ENCODE measurements at places on chromosomes 3 and 15. TPM values are rescaled to one million over a fixed set of nuclear protein-coding genes. Genes with fewer than 3 reads are reported as not detected.
A peak's percentile ranks its signal among the peaks of the same experiment; 100 is the strongest.

- H3K27ac ChIP-seq, result no peak overlapping the region
- no peaks in the 10 kb centered on the region for H3K36me3 ChIP-seq
- H3K4me1 ChIP-seq, result peaks cover 5% of the 10 kb centered on the region
- H3K4me3 ChIP-seq, result no peak overlapping the region
- DNase-seq, result no peak
Observed at GRCh38 chr3:188974856-188975599, 196.7 kb upstream of the TPRG1 start.

DNA sequence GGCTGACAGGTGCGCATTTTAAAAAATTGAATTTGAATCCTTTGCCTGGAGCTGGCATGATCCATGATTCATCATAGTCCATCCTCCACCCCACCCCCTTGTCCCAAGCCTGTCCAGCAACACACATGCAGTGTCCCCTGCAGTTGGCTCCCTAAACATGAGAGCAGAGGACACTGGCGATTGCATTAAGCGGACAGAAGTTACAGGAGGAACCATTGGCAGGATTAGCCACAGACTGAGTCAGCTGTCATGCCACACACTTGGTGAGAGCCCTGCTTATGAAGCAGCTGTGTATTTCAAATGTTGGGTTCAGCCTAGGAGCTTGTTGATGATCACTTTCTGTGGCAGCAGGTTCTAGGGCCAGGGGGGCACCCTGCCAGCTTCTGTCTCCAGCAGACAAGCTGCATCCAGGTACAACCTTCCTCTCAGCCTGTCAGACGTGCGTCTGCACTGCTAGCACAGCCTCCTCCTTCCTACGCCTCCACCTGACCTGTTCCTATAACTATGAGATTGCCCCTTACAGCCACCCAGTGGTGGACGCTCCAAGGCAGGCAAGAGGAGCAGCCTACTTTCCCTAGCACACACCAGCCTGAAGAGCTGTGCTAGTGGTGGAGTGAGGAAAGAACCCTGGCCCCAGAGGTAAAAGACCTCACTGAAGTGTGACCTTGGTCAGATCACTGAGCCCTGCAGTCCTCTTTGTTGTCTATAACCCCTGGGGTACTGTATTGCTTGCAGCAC lies 121.9 kb downstream of the SLCO3A1 start:
- no peak for DNase-seq
- peaks cover 15% of the 10 kb centered on the region for H3K4me1 ChIP-seq
- no peak overlapping the region for H3K27ac ChIP-seq
- no peak overlapping the region for H3K4me3 ChIP-seq
- H3K27me3 ChIP-seq, result no peaks in the 10 kb centered on the region

DNA sequence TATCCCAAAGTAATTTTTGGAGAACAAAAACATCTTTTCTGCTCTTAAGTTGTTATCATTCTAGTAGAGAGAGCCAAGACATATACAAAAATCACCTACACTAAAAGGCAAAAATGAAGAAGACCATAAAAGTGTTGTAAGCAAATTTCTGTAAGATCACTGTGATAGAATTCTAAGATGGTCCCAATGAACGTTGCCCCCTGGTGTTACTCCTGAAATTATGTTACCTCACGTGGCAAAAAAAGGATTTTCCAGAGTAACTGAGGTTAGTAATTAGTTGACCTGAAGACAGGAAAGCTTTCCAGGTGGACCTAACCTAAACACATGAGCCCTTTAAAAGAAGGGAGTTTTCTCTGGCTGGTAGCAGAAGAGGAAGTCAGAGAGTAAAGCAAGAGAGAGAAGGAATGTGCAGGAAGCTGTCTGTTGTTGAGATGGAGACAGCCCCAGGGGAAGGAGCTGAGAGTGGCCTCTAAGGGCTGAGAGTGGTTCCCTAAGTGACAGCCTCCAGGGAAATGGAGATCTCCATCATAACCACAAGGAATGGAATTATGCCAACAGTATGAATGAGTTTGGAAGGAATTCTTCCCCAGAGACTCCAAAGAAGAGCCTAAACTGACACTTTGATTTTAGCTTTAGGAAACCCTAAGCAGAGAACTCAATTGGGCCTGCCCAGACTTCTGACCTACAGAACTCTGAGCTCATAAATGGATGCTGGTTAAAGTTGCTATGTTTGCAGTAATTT lies 205.9 kb downstream of the CD47 start:
- H3K4me1 ChIP-seq, result no peaks in the 10 kb centered on the region
- no peak overlapping the region for H3K4me3 ChIP-seq
- H3K36me3 ChIP-seq, result no peaks in the 10 kb centered on the region
- no peak overlapping the region for H3K27ac ChIP-seq
- H3K27me3 ChIP-seq, result peaks cover 2% of the 10 kb centered on the region

GRCh38 chr15:43799945-43800285 lies at the start of gene SERINC4:
TSS of gene SERINC4 (minus strand) at chr15:43800220. CDS start at chr15:43799986, 234 bp downstream.
- peak within 1 kb of the TSS; percentile 97 for H3K4me3 ChIP-seq
- peak within 1 kb of the TSS; percentile 95 for H3K27ac ChIP-seq
- H3K27me3 ChIP-seq, result no peaks in the 10 kb centered on the region
- peaks cover 49% of the 10 kb centered on the region for H3K4me1 ChIP-seq
- DNase-seq, result no peak
- peaks cover 76% of the 10 kb centered on the region for H3K36me3 ChIP-seq

- H3K36me3 ChIP-seq, result peaks cover 42% of the 10 kb centered on the region
- peaks cover 27% of the 10 kb centered on the region for H3K4me1 ChIP-seq
- H3K27me3 ChIP-seq, result no peaks in the 10 kb centered on the region
- DNase-seq, result peak; percentile 39
- H3K4me3 ChIP-seq, result peak overlapping the region; percentile 99
- H3K27ac ChIP-seq, result peak overlapping the region; percentile 99
Observed at GRCh38 chr15:69451951-69452691, 497 bp upstream of the RPLP1 start.

DNA sequence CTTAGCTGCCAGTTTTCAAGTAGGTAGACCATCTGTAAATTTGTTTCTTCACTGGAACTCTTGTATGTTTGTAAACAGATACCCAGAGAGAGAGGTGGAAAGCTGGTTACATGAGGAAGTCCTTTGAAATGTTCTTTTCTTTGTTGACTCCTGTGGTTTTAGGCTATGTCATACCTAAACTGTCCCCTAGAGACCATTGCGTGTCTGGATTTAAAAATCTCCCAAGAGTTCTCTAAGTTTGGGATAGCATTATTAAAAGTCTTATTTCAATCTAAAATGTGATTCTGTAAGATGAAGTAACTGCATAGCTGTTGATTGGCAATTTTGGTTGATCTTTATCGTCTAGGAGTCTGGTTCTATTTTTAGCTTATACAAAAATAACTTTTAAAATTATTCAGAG lies 127.2 kb downstream of the GHSR start:
- no peak overlapping the region for H3K27ac ChIP-seq
- H3K4me3 ChIP-seq, result no peak overlapping the region
- no peaks in the 10 kb centered on the region for H3K27me3 ChIP-seq
- DNase-seq, result no peak

DNA sequence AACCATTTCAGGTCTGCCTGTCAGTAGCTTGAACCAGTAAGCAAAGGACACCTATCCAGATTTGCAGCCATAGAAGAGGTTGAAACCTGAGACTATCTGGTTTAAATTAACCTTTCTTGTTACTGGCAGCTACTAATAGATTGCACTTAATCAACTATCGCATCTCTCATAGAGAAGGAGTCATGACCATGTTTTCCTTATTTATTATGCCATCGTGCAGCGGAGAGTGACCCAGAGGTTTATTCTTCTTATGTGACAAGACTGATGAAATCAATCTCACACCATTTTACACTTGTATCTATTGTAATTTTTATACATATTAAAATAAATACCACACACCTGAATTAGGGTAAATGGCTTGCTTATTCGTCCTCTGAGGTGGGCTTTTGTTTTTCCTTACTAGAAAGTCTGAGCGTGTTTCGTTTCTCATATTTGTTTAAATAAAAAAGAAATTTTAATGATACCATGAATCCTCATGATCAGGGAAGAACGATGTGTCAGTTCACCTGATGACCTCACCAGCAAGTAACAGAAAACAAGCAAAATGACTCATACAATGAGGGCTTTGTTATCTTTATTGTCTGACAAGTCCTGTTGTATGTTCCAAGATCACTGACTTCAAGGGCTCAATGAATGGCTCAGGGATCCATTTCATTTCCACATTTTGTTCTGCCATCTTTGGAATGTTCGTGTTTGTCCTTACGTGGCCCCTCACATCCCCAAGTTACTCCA lies 379.5 kb upstream of the DPH6 start:
- DNase-seq, result no peak
- H3K4me1 ChIP-seq, result no peaks in the 10 kb centered on the region
- no peaks in the 10 kb centered on the region for H3K27me3 ChIP-seq
- no peak overlapping the region for H3K27ac ChIP-seq

GRCh38 chr15:69282104-69282743 lies 16.5 kb upstream of the PAQR5 start:
- H3K36me3 ChIP-seq, result no peaks in the 10 kb centered on the region
- no peaks in the 10 kb centered on the region for H3K27me3 ChIP-seq
- no peak for DNase-seq
- H3K4me3 ChIP-seq, result no peak overlapping the region

GRCh38 chr3:13626396-13626795 lies 77.5 kb downstream of the FBLN2 start:
- no peak overlapping the region for H3K27ac ChIP-seq
- no peaks in the 10 kb centered on the region for H3K27me3 ChIP-seq
- DNase-seq, result no peak
- H3K4me3 ChIP-seq, result no peak overlapping the region
- no peaks in the 10 kb centered on the region for H3K4me1 ChIP-seq
- H3K36me3 ChIP-seq, result no peaks in the 10 kb centered on the region

DNA sequence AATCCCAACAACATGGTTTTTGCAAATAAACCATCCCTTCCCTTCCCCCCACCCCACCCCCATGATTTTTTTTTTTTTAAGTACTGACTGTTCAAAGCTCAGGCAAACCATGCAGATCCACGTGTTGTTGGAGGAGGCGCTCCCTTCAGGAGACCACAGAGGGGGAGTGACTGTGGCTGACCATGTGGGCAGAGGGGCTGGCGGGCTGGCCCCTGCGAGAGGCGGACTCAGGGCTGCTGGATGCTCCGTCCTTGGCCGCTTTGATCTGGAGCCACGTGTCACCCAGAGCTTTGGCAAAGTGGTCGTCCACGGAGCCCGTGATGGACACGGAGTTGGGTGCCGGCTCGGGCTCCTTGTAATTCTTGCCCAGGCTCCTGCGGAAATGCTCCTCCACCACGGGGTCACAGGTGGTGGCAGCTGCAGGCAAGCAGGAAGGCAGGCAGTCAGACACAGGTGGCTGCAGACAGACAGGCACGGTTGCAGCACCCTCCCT lies 85.3 kb downstream of the VGLL4 start:
- no peaks in the 10 kb centered on the region for H3K27me3 ChIP-seq
- peaks cover 4% of the 10 kb centered on the region for H3K36me3 ChIP-seq

DNA sequence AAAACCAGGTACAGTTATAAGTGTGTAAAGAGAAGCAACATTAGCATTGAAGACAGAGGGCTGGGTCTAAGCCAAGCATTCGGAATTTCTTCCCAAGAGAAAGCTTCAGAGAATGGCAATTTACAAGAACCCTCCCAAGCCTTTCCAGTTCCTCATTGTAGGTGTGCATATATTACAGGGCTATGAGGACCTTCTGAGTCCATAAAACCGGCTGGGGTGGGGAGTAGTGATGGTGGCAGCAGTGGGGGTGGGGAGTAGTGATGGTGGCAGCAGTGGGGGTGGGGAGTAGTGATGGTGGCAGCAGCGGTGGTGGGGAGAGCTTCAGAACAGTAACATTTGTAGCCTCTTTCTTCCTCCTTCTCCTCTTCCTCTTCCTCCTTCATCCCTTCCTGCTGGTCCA lies 368.7 kb upstream of the UMPS start:
- H3K4me3 ChIP-seq, result no peak overlapping the region
- peaks cover 19% of the 10 kb centered on the region for H3K27me3 ChIP-seq
- H3K27ac ChIP-seq, result no peak overlapping the region
- no peaks in the 10 kb centered on the region for H3K4me1 ChIP-seq
- DNase-seq, result no peak
- H3K36me3 ChIP-seq, result no peaks in the 10 kb centered on the region

- DNase-seq, result no peak
- H3K27me3 ChIP-seq, result no peaks in the 10 kb centered on the region
- no peak overlapping the region for H3K27ac ChIP-seq
- H3K4me3 ChIP-seq, result no peak overlapping the region
- no peaks in the 10 kb centered on the region for H3K4me1 ChIP-seq
Observed at GRCh38 chr3:519026-519425, 322.5 kb downstream of the CHL1 start.

- H3K4me1 ChIP-seq, result peaks cover 4% of the 10 kb centered on the region
- no peak overlapping the region for H3K4me3 ChIP-seq
- H3K36me3 ChIP-seq, result no peaks in the 10 kb centered on the region
- no peak for DNase-seq
Observed at GRCh38 chr3:33991673-33992072, 193.2 kb downstream of the PDCD6IP start.

- no peaks in the 10 kb centered on the region for H3K4me1 ChIP-seq
- H3K27me3 ChIP-seq, result peaks cover 6% of the 10 kb centered on the region
- H3K4me3 ChIP-seq, result no peak overlapping the region
- no peak for DNase-seq
- H3K27ac ChIP-seq, result no peak overlapping the region
- no peaks in the 10 kb centered on the region for H3K36me3 ChIP-seq
Observed at GRCh38 chr3:11010426-11011165, 18.0 kb downstream of the SLC6A1 start.

- no peaks in the 10 kb centered on the region for H3K4me1 ChIP-seq
- no peaks in the 10 kb centered on the region for H3K27me3 ChIP-seq
- H3K36me3 ChIP-seq, result no peaks in the 10 kb centered on the region
- no peak overlapping the region for H3K4me3 ChIP-seq
- DNase-seq, result no peak
- H3K27ac ChIP-seq, result no peak overlapping the region
Observed at GRCh38 chr3:11172096-11172690, 17.9 kb downstream of the HRH1 start.

GRCh38 chr15:43749690-43750345 lies 3.6 kb downstream of the PDIA3 start:
- peaks cover 53% of the 10 kb centered on the region for H3K4me1 ChIP-seq
- H3K4me3 ChIP-seq, result peak overlapping the region; percentile 74
- H3K27ac ChIP-seq, result peak overlapping the region; percentile 89
- peak; percentile 71 for DNase-seq
- peaks cover 30% of the 10 kb centered on the region for H3K36me3 ChIP-seq

DNA sequence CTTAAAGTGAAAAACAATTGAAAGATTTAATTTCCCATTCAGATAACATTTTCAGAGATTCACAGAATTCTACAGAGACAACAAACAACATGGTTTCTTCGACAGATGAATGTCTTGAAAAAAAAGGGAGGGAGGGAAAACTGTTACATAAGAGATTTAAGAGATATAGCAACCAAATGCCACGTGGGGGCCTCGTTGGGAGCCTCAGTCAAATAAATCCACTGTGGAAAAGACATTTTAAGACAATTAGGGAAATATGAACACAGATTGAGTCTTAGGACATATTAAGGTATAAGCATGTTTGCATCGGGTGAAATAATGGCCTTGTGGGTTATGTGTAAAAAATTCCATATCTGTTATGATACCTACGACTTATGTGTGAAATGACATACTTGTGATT lies 5.0 kb upstream of the PRRT3 start:
- no peak overlapping the region for H3K4me3 ChIP-seq
- DNase-seq, result no peak
- no peaks in the 10 kb centered on the region for H3K27me3 ChIP-seq

- no peaks in the 10 kb centered on the region for H3K4me1 ChIP-seq
- H3K36me3 ChIP-seq, result no peaks in the 10 kb centered on the region
- H3K27me3 ChIP-seq, result peaks cover 15% of the 10 kb centered on the region
- DNase-seq, result no peak
- no peak overlapping the region for H3K4me3 ChIP-seq
- no peak overlapping the region for H3K27ac ChIP-seq
Observed at GRCh38 chr3:122923611-122924010, 104.0 kb downstream of the SEMA5B start.

The RBPMS2 gene
- not detected for total RNA-seq

The AADACL2 gene
- total RNA-seq, result not detected

The CALML4 gene
- total RNA-seq, result 11.4 TPM

The C3orf52 gene
- total RNA-seq, result 3.1 TPM

The EPB42 gene
- not detected for total RNA-seq

The CLDN18 gene
- total RNA-seq, result not detected

The SOX2 gene
- not detected for total RNA-seq

The RPL39L gene
- total RNA-seq, result 19.2 TPM

The GOLIM4 gene
- 0.67 TPM for total RNA-seq
